Stimulated activated CD8-positive, alpha-beta memory T cell treated with anti-CD3 and anti-CD28 coated beads, Interleukin-4, amount 100 ng/mL, for 48 hours (primary cell): ENCODE measurements at places on chromosomes 3 and 15.

- no peak for DNase-seq
Measured at GRCh38 chr3:84906065-84906464, 52.7 kb upstream of the CADM2 start.

- no peak for DNase-seq
Measured at GRCh38 chr3:194043516-194043915, 92.4 kb upstream of the HES1 start.

GRCh38 chr15:94237903-94238302, 6.5 kb downstream of the MCTP2 start:
- no peak for DNase-seq

GRCh38 chr15:99930696-99931095, 197.5 kb upstream of the LYSMD4 start:
- no peak for DNase-seq

- DNase-seq, result no peak
Measured at GRCh38 chr3:74033381-74033780, 408.6 kb upstream of the PDZRN3 start.

DNA sequence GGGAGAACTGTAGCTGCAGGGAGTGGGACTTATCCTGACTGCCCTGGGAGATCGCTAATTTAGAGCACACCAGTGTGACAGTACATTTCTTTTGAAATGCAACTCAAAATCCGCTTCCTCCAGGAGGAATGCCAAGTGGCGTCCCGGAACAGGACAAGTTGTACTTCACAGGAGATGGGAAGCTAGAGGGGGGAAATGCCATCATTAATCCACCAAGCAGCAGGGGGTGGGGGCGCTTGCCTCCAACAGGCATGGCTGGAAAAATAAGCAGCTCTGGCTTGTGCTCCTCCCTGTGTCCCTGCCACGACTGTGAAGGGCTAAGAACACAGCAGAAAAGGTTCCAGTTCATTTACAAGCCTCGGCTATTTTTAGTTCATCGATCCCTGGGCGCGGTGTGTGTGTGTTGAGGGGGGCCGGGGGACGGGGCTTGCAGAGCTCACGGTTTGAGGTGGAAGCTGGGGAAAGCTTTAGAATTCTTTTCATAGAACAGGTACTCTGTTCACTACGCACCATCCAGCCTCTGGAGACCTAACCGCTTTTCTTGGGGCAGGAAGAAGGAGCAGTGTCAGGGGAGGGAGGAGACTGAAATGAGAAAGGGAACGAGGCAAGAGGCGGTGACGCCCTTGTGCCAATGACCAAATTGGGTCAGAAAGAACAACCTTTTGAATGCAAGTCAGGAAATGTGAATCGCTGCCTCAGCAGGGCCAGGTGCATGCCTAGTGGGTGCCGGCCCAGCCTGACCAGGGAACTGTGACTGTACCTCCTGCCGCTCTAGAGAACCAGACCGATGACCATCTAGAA, 51.8 kb upstream of the DGKG start:
- DNase-seq, result peak; percentile 33

DNA sequence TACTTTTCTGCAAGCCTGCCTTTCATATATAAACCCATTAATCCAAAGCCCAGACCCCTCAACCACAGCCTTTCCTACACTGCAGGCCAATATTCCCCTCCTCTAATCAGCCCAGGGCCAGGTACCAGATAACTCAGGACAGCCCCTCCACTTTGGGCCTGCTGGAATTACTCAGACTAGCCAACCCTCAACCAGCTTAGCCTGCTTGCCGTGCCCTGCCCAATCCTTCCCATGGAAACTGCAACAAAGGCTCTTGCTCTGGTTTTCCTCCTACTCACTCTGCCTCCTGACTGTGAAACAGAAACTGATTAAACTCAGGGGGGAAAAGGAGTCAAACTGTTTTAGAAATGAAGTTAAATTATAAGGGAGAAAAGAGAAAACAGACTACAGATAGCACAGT, 248.1 kb downstream of the KLF13 start:
- DNase-seq, result no peak

DNA sequence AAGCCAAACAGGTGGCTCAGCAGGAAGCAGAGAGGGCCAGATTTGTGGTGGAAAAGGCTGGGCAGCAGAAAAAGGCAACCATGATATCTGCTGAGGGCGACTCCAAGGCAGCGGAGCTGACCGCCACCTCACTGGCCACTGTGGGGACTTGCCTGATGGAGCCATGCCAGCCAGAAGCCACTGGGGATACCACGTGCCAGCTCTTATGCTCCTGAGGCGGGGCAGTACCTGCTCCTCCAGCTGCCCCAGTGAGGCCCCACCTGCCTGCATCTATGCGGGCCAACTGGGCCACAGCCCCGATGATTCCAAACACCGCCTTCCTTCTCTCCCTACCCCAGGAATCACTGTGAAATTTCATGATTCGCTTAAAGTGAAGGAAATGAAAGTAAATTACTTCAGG, 22.9 kb upstream of the ARIH1 start:
- no peak for DNase-seq

- DNase-seq, result no peak
Measured at GRCh38 chr15:58433597-58434333, 2.0 kb downstream of the LIPC start.

GRCh38 chr15:75620841-75621391, 4.6 kb downstream of the SNUPN start:
- no peak for DNase-seq

DNA sequence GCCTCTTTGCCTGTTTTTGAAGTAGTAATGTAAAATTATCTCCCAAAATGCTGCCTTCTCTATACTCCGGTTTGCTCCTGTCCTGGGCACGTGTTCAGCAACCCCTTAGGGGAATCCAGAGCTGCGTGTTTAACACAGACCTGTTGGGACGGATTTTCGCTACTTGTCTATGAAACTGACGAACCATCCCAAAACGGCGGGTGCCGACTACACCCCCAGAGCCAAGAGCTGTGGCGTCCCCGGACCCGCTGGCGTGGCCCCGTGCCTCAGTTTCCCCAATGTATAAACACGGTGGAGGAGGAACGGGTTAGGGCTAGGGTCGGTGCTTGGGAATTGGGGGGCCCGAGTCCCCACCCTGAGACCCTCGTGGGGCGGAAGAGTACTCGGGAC, 473 bp downstream of the FHIT start:
- DNase-seq, result peak; percentile 43

DNA sequence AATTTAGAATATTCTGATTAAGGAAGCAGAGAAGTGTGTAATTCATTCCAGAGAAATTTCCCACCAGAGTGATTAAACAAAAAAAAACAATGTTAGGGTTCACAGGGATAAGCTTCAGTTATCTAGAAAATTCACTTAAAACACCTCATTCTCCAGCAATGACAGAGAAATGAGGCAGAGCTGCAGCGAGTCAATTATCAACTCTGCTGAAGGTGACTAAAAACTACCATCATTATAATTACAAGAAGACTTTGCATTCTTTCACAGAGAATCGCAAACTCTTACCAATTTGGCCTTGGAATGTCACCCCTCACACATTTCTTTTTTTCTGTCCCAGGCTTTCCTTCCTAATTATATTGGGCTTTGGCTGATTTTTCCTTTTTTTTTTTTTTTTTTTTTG, 117.1 kb downstream of the RAB11A start:
- no peak for DNase-seq

- DNase-seq, result no peak
Measured at GRCh38 chr3:32181365-32181764, 57.1 kb upstream of the CMTM8 start.

DNA sequence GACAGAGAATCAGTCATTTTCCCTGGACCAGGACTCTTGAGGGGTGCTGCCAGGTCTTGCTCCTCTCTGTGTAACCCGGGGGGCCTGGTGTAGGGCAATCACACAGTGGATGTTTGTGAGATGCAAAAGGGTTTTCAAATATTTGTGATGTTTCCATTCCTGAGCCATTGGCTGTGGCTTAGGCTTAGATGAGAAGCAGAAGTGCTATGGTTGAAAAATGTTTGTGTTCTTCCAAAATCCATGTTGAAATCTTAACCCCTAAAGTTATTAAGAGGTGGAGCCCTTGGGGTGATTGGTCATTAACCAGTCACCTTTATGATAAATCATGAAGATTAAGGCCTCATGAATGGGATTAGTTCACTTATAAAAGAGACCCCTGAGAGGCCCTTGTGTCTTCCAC, 36.5 kb downstream of the CORO2B start:
- DNase-seq, result no peak

DNA sequence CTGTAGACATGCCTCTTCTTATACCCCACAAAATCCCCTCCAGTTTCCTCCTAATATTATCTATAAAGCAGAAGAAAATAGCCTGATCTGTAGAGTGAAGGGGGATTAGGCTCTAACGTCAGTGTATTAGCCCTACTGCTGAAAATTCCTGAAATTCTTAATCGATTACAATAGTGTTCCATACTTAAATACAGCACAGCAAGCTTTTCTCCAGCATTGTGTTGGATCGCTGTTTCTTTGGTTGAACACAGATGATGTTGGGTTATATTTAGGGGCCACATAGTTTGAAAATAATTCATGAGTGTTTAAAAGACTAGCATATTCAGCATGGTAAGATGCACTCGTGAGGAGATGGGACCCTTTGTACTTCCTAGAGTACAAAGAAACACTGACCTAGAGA, 52.5 kb downstream of the PIAS1 start:
- no peak for DNase-seq

DNA sequence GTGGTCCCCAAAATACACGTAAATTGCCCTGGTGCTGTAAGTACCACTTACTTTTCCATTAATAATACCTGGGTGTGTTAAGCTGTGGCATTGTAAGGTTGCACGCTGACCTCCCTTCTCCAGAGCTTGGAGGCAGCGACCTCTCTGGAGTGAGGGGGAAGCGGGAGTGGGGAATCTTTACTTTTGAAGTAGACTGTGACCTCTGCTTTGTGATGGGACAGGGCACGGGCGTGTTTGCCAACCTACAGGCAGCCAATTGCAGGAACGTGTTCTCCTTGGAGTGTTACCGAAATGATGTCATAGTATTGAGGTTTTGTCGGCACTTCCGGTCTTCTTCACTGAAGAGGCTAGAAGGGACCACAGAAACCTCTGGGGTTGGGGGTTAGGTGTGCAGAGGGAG, 227.3 kb upstream of the C2CD4B start:
- DNase-seq, result no peak

GRCh38 chr3:96000966-96001365, 813.4 kb upstream of the EPHA6 start:
- DNase-seq, result no peak

GRCh38 chr15:92570391-92570790, 85.2 kb downstream of the FAM174B start:
- DNase-seq, result no peak
